Epithelial cell of prostate (primary cell): ENCODE measurements at places on chromosomes 5 and 9.

- no peak for DNase-seq
Observed at GRCh38 chr5:129377504-129377903, 82.6 kb upstream of the ADAMTS19 start.

GRCh38 chr5:15376803-15377202 lies 123.2 kb upstream of the FBXL7 start:
- DNase-seq: no peak

DNA sequence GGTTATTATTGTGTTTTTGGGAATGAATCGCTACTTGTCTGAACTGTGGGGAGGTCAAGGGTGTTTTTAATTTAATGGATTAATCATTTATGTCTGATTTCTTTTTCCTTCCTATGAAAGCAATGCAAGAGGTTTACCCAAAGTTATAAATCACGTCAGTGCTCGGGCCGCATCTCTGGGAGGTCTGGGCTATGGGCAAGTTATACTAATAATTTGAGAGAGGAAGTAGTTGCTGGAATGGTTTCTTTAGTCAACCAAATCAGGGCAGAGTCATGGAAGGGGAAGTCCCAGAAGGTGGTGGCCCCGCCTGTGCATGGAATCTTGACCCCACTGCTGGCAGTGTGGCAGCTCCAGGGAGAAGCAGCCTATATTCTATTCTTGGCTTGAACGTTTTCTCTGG lies 180.2 kb downstream of the HSPA4 start:
- no peak for DNase-seq

DNA sequence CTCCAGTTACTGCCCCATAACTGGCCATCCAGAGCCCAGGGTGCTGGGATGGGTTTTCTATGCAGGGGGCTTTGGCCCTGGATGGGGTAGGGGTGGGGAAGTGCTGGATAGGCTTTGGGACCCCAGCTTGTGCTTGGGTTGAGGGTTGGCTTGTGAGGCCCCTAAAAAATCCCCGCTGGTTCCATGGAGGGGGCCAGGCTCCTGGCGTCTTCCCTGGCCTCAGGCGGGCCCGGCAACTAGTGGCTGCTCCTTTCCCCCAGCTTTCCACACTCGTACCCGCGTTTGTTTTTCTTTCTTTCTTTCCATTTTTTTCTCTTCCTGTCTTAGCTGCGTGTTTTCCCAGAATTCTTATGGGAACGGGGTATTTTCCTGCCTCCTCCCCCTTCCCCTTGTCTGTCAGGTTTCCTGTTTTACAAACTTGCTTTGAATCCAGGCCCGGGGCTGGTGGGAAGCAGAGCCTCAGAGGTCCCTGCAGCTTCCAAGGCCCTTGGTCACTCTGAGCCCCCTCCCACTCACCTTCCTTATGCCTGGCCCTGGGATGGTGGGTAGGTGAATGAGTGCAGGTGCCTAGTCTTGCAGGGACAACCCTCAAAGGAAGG lies 40.2 kb downstream of the RGS3 start:
- no peak for DNase-seq

DNA sequence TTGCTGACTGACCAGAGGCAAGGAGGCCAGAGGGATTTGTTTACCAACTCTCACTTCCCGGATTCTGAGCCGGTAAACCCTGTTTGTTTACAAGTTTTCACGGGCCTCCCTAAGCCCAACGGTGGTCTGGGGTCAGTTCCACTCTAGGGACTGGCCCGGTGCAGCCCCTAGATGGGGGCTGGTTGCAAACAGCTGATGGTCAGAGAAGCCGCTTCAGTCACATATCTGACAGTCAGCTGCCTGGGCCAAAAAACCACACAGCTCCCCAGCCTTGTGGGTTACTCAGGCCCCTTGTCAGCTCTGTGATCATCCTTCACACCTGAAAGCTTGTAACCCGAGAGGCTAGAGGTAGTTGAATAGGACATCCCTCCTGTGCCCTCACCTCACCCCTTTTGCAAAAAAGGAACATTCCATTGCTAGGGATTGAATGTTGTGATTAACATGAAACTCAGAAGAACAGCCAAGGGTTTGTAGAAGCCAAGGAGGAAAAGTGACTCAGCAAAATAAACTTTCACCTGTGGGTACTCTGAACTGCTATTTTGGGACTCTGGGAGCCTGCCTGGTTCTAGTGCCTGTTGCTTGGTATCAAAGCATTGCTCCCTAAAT lies 40.4 kb downstream of the SAR1B start:
- no peak for DNase-seq

DNA sequence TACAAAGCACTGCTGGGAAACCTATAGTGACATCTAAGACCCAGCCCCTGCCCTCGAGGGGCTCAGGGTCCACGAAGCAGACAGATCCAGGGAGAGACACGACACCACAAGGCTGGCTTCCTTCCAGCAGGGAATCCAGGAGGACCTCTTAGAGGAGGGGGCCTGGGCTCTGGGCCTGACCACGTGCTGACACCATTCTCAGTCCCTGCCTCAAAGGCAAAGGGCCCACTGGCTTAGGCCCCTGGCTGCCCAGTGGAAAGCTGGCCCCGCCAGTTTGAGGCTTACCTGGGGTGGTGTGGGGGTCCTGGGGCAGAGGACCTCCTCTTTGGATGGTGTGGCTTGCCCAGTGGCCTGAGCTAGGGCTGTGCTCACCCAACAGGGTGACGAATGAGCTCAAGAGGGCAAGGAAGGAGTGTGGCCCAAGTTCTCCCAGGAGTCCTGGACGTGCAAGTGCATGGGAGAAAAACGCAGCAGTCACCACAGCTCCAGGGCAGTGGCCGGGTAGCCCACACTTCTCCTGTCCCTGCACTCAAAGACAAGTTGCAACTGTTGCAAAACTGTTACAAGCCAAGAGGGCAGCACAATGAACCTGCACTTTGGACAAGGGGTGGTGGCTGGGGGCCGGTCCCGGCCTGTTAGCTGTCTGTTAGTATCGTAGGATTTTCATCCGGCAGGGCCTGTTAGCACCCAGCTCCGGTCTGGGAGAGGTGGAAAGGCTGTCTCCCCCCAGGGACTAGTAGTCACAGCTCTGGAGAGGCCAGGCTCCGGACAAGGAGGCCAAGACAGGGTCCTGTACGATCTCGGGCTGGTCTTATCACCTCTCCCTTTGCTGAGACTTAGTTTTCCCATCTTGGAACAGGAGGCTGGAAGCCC lies 1.5 kb upstream of the SARDH start:
- no peak for DNase-seq

GRCh38 chr9:20405078-20405477 lies 217.2 kb downstream of the MLLT3 start:
- DNase-seq: no peak

DNA sequence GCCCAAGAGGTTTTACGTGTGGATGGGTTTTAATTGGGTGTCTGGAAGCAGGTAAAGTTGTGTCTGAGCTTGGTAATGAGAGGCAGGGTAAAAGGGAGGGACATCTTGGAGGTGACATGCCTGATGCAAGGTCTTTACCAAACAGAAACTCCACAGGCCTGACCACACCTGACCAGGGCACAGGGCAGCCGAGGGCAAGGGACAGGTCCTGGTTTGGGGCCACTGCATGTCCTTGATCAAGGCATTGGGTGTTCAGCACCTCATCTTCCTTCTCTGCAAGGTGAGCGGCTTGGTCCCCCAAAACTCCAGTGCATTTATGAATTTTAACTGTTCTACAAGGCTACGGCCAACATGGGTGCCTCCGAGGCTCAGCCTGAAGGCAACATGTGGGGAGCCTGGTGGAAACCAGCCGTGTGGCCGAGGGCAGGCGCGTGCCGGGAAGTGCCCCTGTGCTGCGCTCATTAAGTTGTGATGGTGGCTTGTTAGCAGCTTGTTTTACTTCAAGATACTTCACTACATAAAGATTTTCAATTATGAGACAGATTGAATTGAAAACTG lies 30.7 kb upstream of the LPCAT1 start:
- no peak for DNase-seq

GRCh38 chr5:82045554-82046275 lies 73.9 kb downstream of the ATG10 start:
- no peak for DNase-seq

- peak; percentile 22 for DNase-seq
Observed at GRCh38 chr5:135944967-135945560, 9.7 kb downstream of the LECT2 start.

GRCh38 chr9:70852711-70853240 lies 268.6 kb downstream of the TRPM3 start:
- no peak for DNase-seq

- no peak for DNase-seq
Observed at GRCh38 chr5:110644357-110644756, 82.1 kb downstream of the TMEM232 start.

DNA sequence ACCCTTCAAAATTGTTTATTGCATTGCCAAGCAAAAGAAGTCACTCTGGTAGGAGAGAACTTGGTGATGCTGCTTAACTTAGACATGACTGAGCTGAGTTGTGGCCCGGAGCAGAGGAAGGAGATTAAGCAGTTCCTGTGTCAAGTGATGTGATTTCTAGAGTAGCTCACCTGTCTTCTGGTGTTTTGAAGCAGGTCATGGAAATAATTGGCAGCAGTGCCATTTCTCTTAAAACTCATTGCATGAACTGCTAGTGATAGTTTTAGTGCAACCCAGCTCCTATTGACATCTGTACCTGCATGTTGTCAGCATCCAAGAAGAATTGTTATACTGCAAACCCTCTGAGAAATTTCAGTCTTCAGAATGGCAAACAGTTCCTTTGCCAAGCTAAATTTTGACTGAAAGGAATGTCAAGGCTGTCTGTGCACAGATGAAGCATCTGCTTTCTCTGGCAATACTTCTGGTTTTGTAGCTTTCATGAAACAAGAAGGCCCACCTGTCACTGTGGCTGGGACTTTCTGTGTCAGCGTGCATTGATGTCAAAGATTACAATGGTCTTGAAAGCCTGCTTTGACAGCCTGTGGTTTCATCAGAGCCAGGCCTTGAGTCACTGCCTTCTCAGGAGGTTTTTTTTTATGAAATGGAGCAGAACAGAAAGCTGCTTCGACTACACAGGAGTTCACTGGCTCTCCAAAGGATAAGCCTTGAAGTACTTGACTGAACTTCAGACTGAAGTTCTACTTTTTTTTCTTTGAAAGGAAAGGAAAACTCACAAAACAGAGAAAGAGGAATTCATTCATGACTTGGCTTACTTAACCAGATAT lies 90.6 kb downstream of the RALGPS1 start:
- DNase-seq: peak; percentile 40

- DNase-seq: no peak
Observed at GRCh38 chr9:121886759-121887485, 206.2 kb downstream of the TTLL11 start.

DNA sequence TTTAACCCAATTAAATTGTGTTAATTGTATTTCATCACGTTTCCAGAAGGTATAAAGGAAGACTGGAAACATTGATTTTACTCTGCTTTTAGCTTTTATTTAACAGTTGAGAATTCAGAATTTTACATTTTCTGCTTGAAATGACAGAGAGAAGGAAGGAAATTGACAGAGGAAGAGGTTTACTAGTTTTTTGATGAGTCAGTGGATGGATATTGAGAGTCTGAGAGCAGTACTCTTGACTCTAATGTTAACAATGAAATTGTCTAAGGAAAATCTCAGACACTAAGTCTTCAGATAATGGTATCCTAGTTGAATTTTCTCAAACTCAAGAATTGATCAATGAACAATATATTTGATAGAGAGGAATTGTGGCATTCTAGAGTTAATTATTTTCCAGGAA lies 60.6 kb downstream of the IPO11 start:
- no peak for DNase-seq

- DNase-seq: no peak
Observed at GRCh38 chr5:153714798-153715197, 224.3 kb downstream of the GRIA1 start.

DNA sequence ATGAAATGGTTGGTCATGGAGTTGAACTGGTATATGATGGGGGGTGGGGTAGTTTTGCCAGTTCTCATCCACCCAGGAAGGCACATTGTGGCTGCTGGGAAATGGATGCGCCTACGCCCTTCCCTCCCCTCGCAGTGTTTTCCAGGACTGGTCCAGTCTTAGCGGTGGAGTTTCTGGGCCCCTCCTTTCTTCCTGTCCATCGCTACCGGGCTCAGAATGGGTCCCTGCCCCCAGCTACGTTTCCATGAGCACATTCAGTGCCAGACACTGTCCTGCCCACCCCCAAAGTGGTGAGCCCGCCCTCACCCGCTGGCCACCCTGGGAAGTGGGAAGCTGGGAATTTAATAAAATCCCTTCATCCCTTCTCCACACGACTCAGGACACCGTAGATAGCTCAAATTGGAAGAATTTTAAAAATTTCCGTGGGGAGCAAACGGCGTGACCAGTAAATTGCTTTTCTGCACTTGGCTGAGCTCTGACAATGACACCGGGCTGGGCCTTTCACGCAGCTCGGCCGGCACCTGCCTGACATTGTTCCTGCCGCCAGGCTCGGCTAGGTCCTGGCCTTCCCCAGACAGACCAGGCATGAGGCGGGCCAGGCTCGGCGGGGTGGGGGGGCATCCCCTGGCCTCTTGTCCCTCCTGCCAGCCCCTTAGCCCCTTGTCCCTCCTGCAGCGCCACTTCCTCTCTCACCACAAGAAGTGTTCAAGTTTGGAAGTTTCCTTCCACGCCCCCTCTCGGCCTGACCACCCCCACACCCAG lies 3.6 kb downstream of the FGF18 start:
- DNase-seq: no peak

- no peak for DNase-seq
Observed at GRCh38 chr9:90815183-90815943, 13.7 kb downstream of the SYK start.

GRCh38 chr5:17004441-17005106 lies 68.5 kb upstream of the MYO10 start:
- DNase-seq: no peak

- no peak for DNase-seq
Observed at GRCh38 chr5:82408033-82408432, 129.9 kb upstream of the RPS23 start.

DNA sequence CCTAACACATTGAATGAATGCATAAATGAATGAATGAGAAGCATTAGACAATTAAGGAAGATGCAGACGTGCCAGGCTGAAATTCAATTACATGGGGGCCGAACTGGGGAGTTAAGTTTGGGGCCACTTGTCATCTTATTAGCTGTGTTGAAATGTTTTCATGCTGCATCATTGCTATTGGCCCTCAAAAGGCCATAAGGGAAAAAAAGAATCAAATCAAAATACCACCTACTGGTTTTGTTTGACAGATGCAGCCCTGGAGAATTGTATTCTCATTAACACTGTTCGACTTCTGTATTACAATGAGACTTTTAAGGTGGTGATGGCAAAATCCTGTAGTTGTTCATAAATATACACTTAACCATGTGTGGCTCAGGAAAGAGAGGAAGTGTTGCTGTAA lies 38.4 kb downstream of the UBE2QL1 start:
- DNase-seq: no peak

- DNase-seq: no peak
Observed at GRCh38 chr5:176425791-176426190, 9.5 kb upstream of the CLTB start.

GRCh38 chr5:136423944-136424606 lies 58.7 kb upstream of the TRPC7 start:
- no peak for DNase-seq

- no peak for DNase-seq
Observed at GRCh38 chr5:180166176-180166575, 42.8 kb downstream of the RASGEF1C start.
